Prostate gland (tissue), 2 donors: ENCODE measurements at places on chromosomes 6 and 20. TPM values are rescaled to one million over a fixed set of nuclear protein-coding genes. Genes with fewer than 3 reads are reported as not detected.

DNA sequence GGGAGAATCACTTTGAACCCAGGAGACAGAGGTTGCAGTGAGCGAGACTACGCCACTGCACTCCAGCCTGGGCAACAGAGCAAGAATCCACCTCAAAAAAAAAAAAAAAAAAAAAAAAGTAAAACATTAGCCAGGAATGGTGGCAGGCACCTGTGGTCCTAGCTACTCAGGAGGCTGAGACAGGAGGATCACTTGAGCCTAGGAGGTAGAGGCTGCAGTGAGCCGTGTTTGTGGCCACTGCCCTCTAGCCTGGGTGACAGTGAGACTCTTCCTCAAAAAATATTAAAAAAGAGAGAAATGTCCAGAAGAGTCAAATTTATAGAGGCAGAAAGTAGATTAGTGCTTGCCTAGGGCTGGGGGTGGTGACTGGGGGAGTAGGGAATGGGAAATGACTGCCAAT is 6.8 kb upstream of the PIGU start:
- DNase-seq = no peak

DNA sequence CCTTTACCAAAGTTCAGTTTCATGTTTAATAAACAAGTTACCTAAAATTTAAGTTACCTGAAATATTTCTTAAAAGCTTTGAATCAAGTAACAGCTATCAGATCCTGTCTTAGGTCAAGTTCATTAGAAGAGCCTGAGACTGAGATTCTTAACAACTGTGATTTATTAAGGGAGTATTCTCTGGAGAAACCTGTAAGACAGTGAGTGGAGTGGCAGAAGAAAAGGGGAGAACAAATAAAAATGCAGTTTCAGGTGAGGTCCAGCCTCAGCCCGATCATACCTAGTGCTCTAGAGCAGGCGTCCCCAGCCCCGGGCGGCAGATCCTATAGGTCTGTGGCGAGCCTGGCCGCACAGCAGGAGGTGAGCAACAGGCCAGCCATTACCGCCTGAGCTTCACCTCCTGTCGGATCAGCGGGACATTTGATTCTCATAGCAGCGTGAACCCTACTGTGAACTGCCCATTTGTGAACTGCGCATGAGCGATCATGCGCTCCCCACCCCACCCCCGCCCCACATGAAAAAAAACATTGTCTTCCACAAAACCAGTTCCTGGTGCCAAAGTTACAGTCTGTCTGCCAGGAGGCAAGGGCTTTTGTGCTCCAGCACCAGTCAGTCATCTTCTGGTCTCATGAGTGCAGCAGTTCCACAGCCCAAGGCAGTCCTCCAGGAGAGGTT is 59.2 kb upstream of the ADGRB3 start:
- DNase-seq = no peak

DNA sequence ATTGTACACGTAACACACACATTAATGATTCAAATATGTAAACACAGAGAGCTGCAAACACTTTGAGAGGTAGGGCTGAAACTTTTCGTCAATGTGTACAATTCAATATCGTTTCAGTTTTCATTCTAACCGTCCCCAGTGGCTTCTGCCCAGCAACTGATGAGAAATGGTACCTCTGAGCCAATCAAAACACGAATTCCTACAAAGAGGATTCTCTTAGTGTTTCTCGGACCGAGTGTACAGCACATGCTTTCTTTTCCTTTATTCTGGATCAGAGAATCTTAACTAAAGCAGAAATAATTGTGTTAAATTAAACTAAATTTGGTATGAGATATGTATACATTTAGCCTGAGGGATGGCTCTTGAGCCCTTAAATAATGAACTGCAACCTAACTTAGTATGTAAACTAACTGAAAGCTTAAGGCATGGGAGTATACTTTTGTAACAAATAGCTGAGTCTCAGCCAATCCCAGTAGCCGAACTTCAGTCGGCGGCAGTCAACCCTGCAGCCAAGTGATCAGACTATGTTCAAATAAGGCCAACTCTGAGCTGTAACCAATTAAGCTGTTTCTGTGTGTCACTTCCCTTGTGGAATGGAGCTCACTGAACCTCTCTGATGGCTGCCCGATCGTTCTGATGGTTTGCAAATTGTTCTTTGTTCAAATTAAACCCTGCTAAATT is 16.1 kb downstream of the BTN2A1 start:
- DNase-seq = peak; percentile 84

GRCh38 chr6:158698931-158699330 is 49.1 kb downstream of the SYTL3 start:
- DNase-seq = no peak

MAN1A1 gene
- total RNA-seq = 17.9 TPM

GRCh38 chr6:7406743-7407142 is 17.1 kb downstream of the RIOK1 start:
- no peak for DNase-seq

GNRH2 gene
- total RNA-seq = not detected

ABHD16A gene
- total RNA-seq = 78.1 TPM

- peak; percentile 64 for DNase-seq
Observed at GRCh38 chr20:34709831-34710567, 5.9 kb downstream of the TP53INP2 start.

GRCh38 chr6:143822584-143823024 is 20.5 kb upstream of the LTV1 start:
- DNase-seq = no peak

TMEM74B gene
- total RNA-seq = 0.59 TPM

FAM229B gene
- total RNA-seq = 32.2 TPM

DNA sequence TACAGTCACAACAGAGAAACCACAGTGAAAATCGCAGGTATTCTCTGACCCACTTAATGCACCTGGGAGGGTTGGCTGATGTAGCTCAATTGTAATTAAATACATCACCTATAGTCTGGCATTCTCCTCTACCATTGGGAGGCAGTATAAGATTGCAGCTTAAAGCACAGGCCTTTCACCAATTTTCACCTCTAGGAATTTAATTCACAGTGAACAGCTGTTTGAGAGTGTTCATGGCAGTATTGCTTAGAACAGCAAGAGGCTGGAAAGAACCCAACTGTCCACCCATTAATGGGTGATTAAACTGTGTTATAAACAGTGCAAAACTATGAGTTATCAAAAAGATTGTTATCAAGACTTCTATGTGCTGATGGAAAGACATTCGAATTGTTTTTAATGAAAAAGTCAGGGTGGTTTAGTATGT is 2.0 kb downstream of the EDEM2 start:
- DNase-seq = peak; percentile 10

TNFRSF21 gene
- total RNA-seq = 22.5 TPM

SLC22A16 gene
- total RNA-seq = 2.7 TPM

DNA sequence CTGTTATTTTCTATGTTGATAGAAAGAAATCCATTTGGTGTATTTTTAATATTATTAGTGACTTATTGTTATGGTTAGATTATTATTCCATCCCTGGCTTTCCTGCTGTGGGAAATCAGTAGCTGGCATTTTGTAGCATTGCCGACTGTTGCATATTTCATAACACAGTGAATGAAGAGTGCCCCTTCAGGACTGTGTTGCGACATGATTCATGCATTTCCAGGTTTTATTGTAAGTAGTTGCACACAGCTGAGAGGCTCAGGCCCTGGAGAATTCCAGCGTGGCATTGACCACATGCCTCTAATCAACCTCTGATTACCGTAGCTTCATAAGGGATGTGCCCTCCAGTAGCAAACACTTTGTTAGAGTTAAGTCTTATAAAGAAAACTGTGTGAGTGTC is 263.9 kb downstream of the FARS2 start:
- DNase-seq = no peak

- no peak for DNase-seq
Observed at GRCh38 chr20:60352596-60352995, 394.4 kb downstream of the CDH26 start.
